ENCODE measurements at places on chromosomes 13 and 19. TPM values are rescaled to one million over a fixed set of nuclear protein-coding genes. Genes with fewer than 3 reads are reported as not detected.

DNA sequence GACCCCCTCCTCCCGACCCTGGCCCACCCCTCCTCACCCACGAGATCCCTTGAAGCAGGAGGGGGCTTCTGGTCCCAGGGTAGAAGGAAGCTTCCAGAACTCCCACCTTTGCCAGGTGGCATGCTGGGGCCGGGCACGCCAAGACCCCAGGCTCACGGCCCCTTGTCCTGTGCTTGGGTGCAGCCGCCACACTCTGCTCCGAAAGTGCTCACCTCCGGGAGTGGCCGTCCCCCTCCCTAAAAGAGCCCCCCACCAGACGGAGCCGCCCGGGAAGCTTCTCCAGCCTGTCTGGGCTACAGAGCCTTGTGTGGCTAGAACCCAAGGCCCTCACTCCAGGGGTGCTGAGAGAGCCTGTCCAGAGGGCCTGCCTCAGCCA lies 1.8 kb upstream of the EFNA2 start:
- H3K36me3 ChIP-seq: no peaks in the 10 kb centered on the region
- peaks cover 8% of the 10 kb centered on the region for H3K27me3 ChIP-seq
- no peaks in the 10 kb centered on the region for H3K4me1 ChIP-seq
- H3K27ac ChIP-seq: no peak overlapping the region
- no peak overlapping the region for H3K4me3 ChIP-seq
- DNase-seq: no peak

GRCh38 chr19:17225053-17225452 lies 973 bp upstream of the OCEL1 start:
- no peak for DNase-seq
- no peaks in the 10 kb centered on the region for H3K27me3 ChIP-seq
- no peak overlapping the region for H3K4me3 ChIP-seq
- no peak overlapping the region for H3K27ac ChIP-seq
- peaks cover 5% of the 10 kb centered on the region for H3K4me1 ChIP-seq

The ZNF738 gene
- 10.1 TPM for total RNA-seq

The SMIM17 gene
- total RNA-seq: 1.4 TPM

DNA sequence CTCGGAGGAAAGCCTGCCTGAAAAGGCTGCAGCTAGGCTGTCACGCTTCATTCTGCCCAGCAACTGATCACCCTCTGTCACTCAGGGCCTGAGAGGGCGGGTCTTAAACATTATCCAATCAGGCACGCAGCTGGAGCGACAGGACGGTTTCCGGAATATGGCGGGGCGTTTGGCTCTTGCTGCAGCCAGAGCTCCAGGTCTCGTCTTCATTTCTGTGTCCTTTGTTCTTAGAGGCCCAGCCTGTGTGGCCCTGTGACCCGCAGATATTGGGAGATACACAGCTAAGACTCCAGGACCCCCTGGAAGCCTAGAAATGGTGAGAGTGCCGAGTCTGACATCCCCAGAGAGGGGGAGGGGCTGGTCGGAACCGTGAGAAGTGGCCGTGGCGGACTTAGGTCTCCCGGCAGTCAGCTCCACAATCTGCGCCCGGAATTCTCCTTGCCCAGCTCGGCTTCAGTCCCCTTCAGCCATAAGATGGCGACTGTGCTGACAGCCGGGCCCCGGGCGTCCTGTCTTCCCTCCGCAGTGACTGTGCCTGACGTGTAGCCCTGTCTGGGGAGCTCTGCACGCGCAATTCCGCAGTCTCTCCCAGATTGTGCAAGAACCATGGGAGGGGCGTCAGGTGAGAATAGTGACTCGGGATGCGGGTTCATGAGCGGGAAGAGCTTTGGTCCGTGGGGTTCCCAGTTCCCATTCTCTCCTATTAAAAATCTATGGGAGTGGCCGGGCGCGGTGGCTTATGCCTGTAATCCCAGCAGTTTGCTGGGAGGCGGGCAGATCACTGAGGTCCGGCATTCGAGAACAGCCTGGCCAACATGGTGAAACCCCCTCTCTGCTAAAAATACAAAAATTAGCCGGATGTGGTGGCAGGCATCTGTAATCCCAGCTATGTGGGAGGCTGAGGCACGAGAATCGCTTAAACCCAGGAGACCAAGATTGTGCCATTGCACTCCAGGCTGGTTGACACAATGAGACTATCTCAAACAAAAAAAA lies at the start of gene ZNF429:
Gene ZNF429 (plus strand): TSS at position 144 of the 993 bp plus-strand sequence. CDS start 170 bp downstream, at position 314.
- no peaks in the 10 kb centered on the region for H3K27me3 ChIP-seq
- H3K4me3 ChIP-seq: peak within 1 kb of the TSS; percentile 52
- no peaks in the 10 kb centered on the region for H3K4me1 ChIP-seq
- peak; percentile 67 for DNase-seq
- H3K36me3 ChIP-seq: no peaks in the 10 kb centered on the region
- H3K27ac ChIP-seq: no peak within 1 kb of the TSS

DNA sequence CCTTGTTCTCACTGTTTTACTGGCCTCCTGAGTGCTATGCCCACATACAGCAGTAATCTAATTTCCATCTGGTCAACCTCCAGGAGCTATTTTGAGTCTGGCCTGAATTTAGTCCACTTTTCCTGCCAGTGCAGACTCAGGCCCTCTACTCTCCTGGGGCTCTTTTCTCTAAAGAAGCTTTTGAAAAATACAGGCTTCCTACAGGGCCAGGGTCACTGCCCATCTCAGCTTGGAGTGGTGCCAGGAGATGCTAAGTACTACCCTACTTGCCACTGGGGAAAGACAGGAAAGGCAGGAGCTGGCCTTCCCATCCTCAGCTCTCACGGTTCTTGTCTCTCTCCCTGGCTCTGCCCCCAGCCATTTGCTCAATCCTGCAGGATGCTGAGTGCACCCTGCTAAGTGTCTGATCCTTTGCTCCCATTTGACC lies 101.7 kb upstream of the SERP2 start:
- H3K27me3 ChIP-seq: peaks cover 8% of the 10 kb centered on the region
- H3K27ac ChIP-seq: no peak overlapping the region
- H3K4me3 ChIP-seq: no peak overlapping the region
- H3K4me1 ChIP-seq: no peaks in the 10 kb centered on the region

GRCh38 chr19:55246462-55247451 lies 12.1 kb downstream of the PPP6R1 start:
- no peaks in the 10 kb centered on the region for H3K27me3 ChIP-seq
- peaks cover 38% of the 10 kb centered on the region for H3K36me3 ChIP-seq
- DNase-seq: no peak
- H3K4me1 ChIP-seq: peaks cover 8% of the 10 kb centered on the region
- no peak overlapping the region for H3K4me3 ChIP-seq
- H3K27ac ChIP-seq: no peak overlapping the region

DNA sequence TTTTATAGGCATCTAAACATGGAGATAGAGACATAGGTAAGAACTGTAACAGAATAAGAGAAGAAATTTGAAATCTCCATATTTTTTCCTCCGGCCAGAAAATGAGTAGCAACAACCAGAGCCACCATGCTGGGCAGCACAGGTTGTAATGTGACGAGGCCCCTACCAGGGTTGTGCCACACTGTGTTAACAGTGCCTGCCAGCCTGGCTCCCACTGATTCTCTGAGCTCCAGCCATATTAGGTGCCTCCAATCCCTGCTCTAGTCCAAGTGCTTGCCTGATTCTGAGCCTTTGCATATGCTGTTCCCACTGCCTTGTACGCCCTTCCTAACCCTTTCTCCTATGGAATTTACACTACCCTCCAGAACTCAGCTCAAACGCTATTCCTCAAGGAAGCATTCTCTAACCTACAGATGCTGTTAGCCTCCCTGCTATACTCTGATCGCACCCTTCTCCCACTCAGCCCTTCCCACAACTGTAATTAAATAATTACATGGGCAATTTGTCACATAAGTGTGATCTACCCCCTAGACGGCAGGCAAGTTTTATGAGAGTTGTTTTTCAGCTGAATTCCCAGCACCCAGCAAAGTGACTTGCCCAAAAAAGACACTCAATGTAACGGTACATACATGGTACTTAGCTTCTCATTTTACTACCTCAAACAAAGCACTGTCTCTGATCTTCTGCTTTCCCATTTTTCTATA lies 37.6 kb upstream of the STARD13 start:
- H3K4me3 ChIP-seq: no peak overlapping the region
- peaks cover 4% of the 10 kb centered on the region for H3K4me1 ChIP-seq
- H3K27ac ChIP-seq: no peak overlapping the region

The ZNF808 gene
- 15.2 TPM for total RNA-seq

- no peak overlapping the region for H3K27ac ChIP-seq
- no peaks in the 10 kb centered on the region for H3K27me3 ChIP-seq
- peak; percentile 75 for DNase-seq
- peaks cover 9% of the 10 kb centered on the region for H3K4me1 ChIP-seq
- peak overlapping the region; percentile 1 for H3K4me3 ChIP-seq
Observed at GRCh38 chr13:99432609-99433542, 68.4 kb upstream of the TM9SF2 start.

DNA sequence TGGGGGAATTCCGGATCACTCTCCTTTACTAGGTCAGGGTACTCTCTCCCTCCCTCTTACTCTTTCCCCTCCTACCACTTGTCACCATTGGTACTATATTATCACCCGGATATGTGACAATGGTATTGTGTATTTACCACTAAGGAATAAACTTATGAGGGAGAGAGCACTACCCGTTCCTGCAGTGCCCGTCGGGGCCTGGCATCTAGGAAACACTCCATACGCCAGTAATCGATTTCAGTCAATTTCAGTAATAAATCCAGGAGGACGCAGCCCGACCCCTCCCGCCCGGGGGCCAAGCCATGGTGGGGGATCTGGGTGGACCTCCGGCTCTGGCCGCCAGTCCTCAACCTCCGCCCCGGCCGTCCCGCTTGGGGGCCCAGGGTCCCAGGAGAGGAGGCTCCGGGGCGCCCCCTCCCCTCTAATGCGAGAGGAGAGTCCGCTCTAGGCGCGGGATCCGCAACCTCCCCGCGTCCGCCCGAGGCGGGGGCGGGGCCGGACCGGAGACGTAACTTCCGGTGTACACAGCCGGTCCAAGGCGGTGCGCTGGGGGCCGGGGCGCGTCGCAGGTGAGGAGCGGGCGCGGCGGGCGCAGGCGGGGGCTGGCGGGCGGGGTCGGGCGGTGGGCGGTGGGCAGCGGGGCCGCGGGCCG lies at the start of gene GARRE1:
Gene GARRE1 (plus strand): TSS at position 509 of the 652 bp plus-strand sequence. CDS start 45,920 bp downstream, outside the sequence.
- no peaks in the 10 kb centered on the region for H3K27me3 ChIP-seq
- H3K4me1 ChIP-seq: peaks cover 11% of the 10 kb centered on the region
- H3K4me3 ChIP-seq: peak within 1 kb of the TSS; percentile 70
- peak; percentile 60 for DNase-seq
- H3K27ac ChIP-seq: peak within 1 kb of the TSS; percentile 86

DNA sequence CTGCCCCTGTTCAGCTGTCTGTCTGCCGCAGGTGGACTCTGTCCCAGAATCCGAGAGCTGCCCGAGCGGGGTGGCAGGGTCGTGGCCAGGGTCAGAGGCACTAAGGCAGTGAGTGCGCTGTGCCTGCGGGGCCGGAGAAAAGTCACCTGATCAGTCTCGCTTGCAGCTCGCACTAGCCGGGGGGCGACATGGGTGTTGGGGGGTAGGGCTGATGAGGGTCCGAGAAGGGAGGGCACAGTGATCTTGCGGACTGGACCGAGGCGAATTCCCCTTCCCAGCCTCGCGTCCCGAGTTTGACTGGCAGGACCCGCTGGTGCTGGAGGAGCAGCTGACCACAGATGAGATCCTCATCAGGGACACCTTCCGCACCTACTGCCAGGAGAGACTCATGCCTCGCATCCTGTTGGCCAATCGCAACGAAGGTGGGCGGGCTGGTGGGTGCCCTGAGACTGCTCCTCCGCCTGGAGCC lies 627 bp downstream of the GCDH start:
- H3K27ac ChIP-seq: no peak overlapping the region
- peak overlapping the region; percentile 79 for H3K4me3 ChIP-seq
- peaks cover 10% of the 10 kb centered on the region for H3K4me1 ChIP-seq
- peaks cover 5% of the 10 kb centered on the region for H3K36me3 ChIP-seq
- DNase-seq: no peak

The CASP14 gene
- not detected for total RNA-seq

DNA sequence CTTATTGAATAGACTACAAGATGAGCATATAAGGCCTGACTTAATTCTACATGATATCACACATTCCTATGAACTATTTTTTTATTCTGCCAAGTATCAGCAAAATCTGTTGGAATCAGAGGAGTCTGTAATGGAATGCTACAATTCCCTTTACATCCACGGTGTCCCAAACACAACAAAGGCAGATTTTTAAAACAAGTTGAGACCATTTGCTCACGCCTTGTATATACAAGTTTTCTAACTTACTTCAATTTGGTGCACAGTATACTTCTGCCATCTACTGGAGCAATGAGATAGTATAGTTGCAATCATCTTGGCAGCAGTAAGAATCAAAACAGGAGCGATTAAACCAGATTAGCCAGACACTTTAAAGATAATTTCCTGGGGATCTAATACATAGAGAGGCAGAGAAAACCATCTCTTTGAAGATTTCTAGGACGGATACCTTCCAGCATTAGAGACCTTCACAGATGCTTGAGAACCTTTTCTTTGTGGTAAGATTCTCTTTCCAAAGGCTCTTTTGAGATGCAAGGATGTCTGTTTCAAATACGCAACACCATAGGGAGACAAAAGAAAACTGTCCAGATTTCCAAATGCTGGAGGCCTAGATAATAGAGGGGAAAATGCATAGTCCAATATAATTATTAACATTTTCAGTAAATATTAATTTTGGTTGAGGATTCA lies 302.0 kb upstream of the MIR17HG start:
- no peak overlapping the region for H3K4me3 ChIP-seq
- no peaks in the 10 kb centered on the region for H3K27me3 ChIP-seq
- no peak for DNase-seq
- H3K27ac ChIP-seq: no peak overlapping the region
- H3K4me1 ChIP-seq: no peaks in the 10 kb centered on the region
- no peaks in the 10 kb centered on the region for H3K36me3 ChIP-seq

The COX7A1 gene
- 26.8 TPM for total RNA-seq

DNA sequence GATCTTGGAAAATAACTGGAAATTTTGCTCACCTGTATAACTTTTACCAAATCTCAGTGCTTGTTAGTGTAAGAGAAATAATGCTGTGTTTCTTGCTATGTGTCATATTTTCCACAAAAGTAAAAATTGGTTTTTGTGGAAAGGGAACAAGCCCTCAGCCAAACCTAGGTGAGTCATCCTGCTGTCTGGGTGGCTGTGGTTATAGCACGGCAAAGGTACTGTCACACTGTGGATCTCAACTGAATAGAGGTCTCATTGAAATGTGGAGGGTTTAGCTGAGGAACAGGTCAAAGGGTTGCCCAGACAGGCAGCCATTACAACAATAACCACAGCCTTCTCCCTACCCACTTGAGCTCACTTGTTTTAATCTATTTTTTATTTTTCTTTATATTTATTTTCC lies 338.8 kb upstream of the DACH1 start:
- H3K27me3 ChIP-seq: no peaks in the 10 kb centered on the region
- H3K4me1 ChIP-seq: no peaks in the 10 kb centered on the region
- no peaks in the 10 kb centered on the region for H3K36me3 ChIP-seq

The PBX4 gene
- not detected for total RNA-seq

DNA sequence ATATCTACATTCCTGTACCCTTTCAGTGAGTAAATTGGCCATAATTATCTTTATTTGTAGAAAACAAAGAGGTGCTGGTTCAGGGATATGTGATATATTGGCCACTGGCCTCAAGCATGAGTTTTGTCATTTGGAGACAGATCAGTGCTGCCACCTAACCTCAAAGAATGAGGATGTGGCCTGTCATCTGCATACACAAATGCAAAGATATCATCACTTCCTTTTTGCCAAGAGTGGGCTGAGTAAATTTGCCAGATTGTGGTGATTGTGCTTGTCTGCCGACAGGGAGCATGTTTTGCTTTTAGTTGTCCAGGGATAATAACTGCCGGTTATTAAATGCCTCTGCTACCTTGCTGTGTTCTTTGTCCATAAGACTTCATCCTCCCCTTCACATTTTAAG lies 44.2 kb downstream of the WASF3 start:
- H3K36me3 ChIP-seq: no peaks in the 10 kb centered on the region
- no peaks in the 10 kb centered on the region for H3K27me3 ChIP-seq
- no peak overlapping the region for H3K4me3 ChIP-seq
- H3K27ac ChIP-seq: no peak overlapping the region
- H3K4me1 ChIP-seq: peaks cover 19% of the 10 kb centered on the region
